ENCODE measurements at places on chromosomes 3 and 15.

- DNase-seq: no peak
Measured at GRCh38 chr15:88344786-88345185, 88.2 kb upstream of the NTRK3 start.

DNA sequence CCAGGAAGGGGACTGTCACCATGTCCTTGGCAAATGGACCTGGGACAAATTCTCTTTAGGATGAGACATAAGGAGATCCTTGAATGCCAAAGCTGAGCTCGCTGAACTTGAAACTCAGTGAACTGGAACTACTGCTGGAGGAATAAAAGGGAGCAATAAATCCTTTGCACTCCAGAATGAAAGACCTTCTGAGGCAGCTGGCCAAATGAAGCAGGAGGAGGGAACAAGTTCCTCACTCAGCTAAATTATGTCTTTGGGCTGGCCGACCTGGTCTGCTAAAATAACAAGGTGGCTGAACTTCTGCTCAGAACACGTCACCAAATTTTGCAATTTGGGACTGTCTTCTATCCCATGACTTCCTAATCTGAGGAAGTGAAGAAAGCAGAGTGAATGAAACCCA lies 314.7 kb downstream of the LPP start:
- DNase-seq: no peak

DNA sequence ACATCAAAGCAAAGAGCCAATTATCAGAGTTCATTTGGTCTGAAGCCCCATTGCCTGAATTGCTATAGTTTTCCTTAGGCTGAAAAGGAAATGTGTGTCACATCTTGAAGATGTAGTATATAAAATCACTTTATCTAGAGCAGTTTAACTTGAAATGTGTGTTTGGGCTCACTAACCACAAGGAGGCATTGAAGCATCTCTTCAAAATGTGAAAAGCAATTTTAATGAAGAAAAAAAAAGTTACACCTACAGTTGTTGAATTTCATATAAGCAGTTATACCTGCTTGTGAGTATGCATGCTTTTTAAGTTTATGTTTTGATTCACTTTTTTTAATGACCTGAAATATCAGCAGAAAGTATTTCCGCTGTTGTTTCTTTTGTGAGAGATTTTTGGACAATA lies 129.3 kb downstream of the IQCH start:
- DNase-seq: no peak

DNA sequence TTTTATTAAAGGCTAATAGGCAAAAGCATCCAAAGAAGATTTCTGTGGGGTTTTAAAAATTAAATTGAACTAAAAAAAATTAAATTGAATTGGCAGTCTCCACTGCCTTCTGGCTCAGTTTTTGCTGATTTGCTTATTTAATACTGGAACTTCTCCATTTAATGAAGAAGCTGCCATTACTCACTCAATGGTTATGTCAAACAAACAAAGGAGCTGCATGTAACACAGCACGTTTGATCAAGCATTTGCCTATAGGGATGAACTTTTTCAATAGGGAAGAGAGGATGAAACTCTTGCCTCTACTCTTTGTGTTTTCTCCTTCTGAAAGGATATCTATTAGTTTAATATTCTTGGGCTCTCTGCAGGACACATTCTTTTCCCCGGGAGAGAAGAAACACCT lies 4.8 kb upstream of the HCLS1 start:
- DNase-seq: no peak

- DNase-seq: no peak
Measured at GRCh38 chr3:65785065-65785645, 253.6 kb downstream of the MAGI1 start.

- DNase-seq: no peak
Measured at GRCh38 chr3:135240426-135240825, 445.4 kb downstream of the EPHB1 start.

DNA sequence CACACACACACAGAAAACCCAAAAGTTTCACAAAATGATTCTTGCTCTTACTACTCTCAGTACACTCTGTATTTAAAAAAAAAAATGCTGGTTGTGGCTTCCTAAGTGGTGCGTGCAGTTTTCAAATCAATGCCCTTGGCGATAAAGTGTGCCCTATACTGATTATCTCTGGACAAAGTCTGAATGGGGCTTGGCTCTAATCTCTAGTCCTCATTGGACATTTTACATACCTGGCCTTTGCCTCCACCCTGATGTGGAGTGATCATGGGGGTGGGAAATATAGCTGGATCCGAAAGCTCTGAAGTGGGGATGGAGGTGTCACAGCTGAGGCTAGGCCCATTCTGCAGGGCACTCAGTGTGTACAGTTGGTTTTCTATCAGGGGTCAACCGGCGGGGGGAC lies 14.1 kb downstream of the B3GNT5 start:
- DNase-seq: no peak

- no peak for DNase-seq
Measured at GRCh38 chr15:97959724-97960363, 659 bp upstream of the ARRDC4 start.

DNA sequence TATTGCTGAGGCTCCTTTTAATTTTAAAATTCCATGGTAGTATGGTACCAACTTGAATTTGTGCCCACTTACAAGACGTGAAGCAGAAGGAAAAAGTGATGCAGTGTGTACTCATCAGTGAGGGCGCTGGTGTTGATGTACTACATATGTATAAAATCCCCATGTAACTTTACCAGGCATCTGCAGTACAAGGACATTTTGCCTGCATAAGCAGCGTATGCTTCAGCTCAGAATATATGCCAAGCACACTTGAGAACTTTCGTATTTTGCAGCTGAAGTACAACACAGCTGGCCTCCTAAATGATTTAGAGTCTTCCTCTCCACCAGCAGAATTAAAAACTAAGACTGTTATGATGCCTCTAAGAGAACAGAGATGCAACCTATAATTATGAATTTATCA lies 108.9 kb downstream of the RYR3 start:
- DNase-seq: no peak

- no peak for DNase-seq
Measured at GRCh38 chr3:171979081-171979480, 60.3 kb upstream of the FNDC3B start.

DNA sequence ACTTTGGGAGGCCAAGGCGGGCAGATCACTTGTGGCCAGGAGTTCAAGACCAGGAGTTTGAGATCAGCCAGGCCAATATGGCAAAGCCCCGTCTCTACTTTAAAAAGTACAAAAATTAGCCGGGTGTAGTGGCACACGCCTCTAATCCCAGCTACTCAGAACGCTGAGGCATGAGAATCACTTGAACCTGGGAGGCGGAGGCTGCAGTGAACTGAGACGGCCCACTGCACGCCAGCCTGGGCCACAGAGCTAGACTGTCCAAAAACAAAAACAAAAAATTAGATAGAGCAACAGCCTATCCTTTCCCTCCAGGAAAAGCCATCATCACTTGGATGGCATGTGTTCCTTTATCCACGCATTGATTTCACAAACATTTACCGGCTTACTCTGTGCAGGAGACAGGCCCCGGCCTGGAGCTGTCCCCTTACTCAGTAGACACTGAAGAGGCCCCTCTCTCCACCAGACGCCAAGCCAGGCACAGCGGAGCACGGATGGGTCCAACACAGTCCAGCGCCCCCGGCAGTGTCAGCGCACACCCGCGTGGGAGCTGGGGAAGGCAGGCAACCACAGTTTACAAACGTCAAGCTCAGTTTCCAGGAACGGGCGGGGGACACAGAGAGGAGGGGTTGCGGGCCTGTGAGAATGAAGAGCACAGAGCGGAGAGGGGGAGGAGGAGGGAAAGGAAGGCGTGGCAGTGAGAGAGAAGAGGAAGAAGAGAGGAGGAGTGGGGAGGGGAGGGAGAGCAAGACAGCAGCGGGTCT lies 3.1 kb downstream of the GP5 start:
- DNase-seq: no peak

Data from stimulated activated CD8-positive, alpha-beta memory T cell treated with anti-CD3 and anti-CD28 coated beads, Interleukin-4, amount 100 ng/mL, for 1 hour (primary cell).